ENCODE measurements at places on chromosomes 3 and 15. TPM values are rescaled to one million over a fixed set of nuclear protein-coding genes. Genes with fewer than 3 reads are reported as not detected.

DNA sequence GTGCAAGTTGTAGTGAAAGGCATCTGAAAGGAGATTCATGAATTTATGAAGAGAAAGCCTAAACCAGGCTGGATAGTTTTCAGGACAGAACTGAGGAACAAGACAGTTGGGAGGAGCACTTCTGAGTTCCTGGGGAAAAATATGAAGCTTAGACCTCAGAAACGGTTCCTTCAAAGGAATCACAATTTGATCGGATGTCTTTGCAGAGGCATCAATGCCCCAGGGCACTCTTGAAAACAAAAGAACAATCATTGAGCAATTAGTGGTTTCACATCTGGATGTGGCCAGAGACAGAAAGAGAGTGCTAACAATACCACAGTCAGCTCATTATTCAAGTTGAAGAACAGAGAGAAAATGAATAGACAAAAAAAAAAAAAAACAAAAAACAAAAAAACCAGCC is 86.2 kb downstream of the KLF13 start:
- no peak for DNase-seq

GRCh38 chr3:84906065-84906464 is 52.7 kb upstream of the CADM2 start:
- no peak for DNase-seq

DNA sequence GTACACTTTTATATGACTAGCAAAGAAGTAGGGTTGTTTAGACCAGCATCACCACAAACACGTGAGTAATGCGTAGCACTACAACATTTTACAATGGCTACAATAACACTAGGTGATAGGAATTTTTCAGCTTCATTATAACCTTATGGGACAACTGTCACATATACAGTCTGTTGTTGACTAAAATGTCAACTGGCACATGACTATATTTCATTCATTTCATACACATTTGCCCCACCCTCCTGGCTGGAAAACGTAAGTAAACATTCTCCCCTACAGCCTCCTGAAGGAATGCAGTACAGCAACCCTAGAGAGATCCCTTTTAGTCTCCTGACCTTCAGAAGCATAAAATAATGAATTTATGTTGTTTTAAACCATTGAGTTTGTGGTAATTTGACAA is 16.2 kb downstream of the RIOX2 start:
- DNase-seq: no peak

GRCh38 chr15:52651868-52652267 is 27.3 kb downstream of the ATOSA start:
- DNase-seq: peak; percentile 54

The EXD1 gene
- not detected for total RNA-seq

- no peak for DNase-seq
These were observed 33.4 kb downstream of the LINGO1 start for GRCh38 chr15:77599357-77599756.

The CAMKV gene
- total RNA-seq: 1.8 TPM

DNA sequence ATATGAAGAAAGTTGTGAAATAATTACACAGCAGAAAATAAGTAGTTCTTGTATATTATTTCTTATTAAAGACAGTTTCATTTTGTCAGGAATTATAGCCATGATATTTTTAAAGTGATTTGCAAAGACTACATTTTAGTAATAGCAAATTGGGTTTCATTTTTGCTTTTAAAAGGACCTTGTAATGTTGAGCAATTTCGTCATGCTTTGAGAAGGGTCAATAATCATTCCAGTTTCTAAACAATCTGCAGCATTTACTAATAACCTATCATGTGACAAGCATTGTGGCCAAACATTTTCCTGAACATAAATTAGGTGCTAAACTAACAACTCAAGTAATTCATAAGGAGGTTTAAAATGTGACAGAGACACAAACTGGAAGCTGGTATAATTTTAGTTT is 214.4 kb upstream of the CBLB start:
- DNase-seq: no peak

The MINAR1 gene
- 0.45 TPM for total RNA-seq

The NLGN1 gene
- not detected for total RNA-seq

GRCh38 chr15:99121691-99122410 is 17.0 kb downstream of the SYNM start:
- DNase-seq: no peak

DNA sequence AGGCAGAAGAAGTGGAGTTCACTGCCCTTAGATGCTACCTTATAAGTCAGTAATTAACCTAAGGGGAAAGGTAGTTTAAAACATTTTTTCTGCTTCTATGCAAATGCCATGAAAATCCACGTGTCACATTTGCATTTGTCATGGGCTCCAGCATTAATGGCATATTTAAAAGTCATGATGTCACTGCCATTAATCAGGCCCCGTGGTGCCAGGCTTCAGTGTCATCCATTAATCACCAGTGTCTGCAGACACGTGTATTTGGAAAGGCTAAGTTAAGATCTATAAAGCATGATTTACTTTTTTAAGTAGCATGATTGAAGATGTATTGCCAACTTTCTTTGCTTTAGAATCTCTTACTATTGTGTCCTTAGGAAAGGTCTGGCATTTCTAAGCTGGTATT is 857.8 kb downstream of the TUSC7 start:
- DNase-seq: no peak
